Right lobe of liver (tissue), 6 donors: ENCODE measurements at places on chromosomes 3 and 15. TPM values are rescaled to one million over a fixed set of nuclear protein-coding genes. Genes with fewer than 3 reads are reported as not detected.
A peak's percentile ranks its signal among the peaks of the same experiment; 100 is the strongest.

GRCh38 chr3:61608711-61609110 lies 47.3 kb downstream of the PTPRG start:
- DNase-seq = no peak

GRCh38 chr15:58545307-58546065 lies 113.7 kb downstream of the LIPC start:
- peak; percentile 19 for DNase-seq

DNA sequence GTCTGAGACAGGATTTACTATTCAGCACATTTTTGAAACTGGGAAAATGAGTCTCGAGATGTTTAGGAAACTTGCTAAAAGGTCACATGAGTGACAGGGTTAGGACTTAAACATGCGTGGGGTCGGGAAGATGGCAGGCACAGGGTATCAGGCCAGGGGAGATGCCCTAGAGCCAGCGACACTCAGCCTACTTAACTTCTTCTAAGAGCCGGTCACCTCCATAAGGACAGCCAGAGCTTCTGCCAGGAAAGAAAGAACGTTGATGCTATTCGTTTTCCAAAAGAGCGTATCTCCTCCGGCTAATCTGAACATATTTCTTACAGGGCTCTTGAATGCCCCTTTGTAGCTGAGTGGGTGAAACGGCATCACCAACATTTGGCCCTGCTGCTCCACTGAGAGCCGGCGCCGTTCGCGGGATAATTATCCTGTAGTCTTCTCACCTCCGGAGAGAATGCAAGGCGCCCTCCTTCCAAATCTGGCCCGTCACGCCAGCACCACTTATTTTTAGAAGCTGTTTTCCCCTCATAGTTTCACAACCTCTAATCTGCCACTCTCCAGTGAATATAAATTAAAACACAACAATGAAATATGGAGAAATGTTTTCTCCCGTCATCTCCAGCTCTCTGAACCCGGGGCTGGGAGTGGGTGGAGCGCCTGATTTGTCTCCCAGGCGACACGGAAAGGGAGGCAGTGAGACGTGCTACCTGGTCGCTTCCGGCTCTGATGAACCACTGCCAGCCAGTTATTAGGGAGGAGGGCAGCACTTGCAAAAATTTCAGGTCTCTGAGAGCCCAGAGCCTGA lies 58.5 kb downstream of the LIPC start:
- DNase-seq = no peak

DNA sequence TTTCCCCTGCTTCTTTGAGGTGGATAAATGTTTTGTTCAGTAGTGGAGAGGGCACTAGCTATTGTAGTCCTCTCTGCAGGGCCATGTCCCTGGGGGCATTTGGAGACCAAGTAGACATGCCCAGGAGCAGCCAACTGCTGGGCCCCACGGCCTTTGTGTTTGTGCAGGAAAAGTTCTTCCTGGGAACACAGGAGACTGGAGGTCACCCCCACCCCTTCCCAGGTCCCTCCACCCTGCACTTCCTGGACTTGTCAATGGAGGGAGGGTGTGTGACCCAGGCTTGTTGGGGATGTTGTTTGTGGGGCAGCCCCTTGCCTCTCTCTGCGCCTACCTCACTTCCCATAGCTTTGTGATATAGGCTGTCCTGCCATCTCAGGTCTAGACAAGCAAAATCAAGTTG lies 317.0 kb upstream of the LRRFIP2 start:
- DNase-seq = no peak

DNA sequence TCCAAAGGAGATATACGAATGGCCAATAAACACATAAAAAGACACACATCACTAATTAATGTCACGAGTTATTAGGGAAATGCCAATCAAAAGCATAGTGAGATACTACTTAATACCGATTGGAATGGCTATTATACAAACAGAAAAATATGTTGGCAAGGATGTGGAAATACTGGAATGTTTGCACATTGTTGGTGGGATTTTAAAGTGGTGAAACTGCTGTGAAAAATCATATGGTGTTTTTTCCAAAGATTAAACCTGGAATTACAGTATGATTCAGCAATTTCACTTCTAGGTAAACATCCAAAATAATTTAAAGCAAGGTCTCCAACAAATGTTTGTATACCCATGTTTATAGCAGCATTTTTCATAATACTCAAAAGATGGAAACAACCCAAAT lies 765.5 kb downstream of the VGLL3 start:
- DNase-seq = no peak

Gene CERS3
- not detected for total RNA-seq
